ENCODE measurements at places on chromosomes 7 and 10. TPM values are rescaled to one million over a fixed set of nuclear protein-coding genes. Genes with fewer than 3 reads are reported as not detected.

DNA sequence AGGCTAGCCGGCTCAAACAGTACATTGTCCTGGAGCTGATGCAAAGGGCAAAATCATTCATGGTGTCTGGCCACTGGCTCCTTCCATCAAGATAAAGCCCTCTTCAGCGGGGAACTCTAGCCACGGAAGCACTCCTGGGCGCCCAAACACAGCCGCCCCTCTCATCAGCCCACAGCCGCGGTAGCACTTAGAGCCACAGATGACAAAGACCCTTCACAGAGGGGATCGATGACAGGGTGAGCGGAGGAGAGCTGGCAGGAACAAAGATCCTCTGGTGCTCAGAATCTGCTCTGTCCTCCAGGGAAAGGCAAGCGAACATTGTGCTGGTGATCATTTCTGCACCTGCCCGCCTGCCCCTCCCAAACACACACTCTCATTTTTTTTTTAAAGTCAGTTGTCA, 222.2 kb upstream of the NRP1 start:
- DNase-seq, result no peak

DNA sequence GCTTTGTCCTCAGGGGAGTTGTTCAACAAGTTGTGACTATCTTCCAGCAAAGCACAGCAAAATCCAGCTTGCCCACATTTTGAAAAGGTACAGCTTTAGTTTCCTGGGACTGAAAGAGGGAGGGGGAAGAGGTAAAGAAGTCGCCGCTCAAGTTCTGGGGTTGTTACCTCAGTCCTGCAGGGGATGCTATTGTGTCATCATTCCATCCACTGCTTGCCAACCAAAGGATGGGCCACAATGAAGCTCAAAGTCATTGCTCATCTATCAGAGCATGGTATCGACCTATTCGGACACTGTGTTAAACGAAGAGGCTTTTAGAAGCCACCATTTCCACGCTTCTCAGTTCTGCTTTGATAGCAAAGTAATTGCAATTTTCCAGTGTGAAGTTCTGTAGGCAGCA, 34.3 kb downstream of the NPY start:
- DNase-seq, result no peak

The RSPH10B gene
- not detected for total RNA-seq

GRCh38 chr10:43982250-43982649, 333.6 kb upstream of the ZNF32 start:
- no peak for DNase-seq

- no peak for DNase-seq
Measured at GRCh38 chr10:132364594-132364970, 32.4 kb upstream of the PWWP2B start.

The CYP3A5 gene
- 0.91 TPM for total RNA-seq

DNA sequence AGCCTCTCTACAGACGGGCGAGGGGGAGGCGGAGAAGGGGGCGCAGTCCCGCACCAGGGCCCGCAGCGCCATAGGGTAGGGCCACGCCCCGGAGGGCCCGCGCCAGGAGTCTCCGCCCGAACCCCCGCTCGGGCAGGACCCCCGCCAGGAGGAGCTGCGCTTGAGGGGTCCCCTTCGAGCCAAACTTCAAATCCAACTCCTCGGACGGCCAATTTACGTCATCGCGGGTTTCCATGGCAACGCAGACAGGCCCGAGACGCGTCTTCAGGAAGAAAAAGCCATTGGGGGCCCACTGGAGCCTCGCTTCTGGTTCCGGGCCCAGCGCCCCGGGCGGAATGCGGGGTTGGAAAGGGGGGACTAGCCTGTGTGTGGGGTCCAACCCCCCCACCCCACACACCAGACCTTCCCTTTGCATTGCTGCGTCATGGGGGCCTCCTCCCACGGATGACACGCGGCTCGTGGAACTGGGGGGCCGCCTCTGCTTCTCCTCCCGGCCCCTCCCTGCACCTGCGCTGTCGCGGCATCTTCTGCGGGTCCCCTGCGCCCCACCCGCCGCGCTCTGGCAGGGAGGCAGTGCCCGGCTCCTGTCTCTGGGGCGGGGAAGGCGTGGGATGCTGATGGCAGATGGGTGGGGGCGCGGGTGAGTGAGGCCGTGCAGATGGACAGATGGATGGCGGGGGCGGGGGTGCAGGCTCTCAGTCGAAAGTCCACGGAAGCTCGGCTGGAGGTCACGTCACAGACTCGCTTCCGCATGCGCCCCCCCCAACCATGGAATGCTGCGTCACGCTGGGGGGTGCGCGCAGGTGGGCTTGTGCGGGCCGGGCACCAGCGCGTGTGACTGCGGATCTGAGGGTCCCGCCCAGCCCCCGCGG, 1.2 kb downstream of the CALY start:
- no peak for DNase-seq

The LRWD1 gene
- total RNA-seq, result 19.2 TPM

DNA sequence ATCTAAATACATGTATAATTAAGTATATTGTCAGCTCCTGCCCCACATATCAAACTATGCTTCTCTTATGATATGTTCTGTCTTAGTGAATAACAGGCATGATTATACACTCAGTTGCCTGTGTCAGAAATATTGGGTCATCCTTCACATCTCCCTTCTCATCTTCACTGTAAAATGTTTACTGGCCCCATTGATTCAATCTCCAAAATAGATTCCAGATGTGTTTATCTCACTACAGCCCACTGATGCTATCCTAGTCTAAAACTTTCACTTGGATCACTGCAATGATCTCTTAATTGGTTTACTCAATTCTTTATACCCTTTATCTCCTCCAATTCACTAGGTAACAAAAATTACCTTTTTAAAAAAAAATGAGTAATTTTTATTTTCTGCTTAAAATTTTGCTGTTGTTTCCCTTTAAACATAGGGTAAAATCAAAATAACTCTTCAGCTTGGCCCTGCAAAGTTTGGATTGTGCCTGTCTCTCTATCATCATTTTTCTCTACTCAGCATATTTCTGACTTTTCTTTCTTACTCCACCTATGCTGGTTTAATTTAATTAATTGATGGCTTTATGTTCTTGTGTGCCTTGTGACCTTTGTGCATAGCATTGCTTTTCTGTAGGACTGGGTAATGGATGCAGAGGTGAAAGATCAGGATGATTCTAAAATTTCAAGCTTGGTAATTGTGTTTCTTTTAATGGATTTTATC, 233.9 kb upstream of the FOXP2 start:
- no peak for DNase-seq

DNA sequence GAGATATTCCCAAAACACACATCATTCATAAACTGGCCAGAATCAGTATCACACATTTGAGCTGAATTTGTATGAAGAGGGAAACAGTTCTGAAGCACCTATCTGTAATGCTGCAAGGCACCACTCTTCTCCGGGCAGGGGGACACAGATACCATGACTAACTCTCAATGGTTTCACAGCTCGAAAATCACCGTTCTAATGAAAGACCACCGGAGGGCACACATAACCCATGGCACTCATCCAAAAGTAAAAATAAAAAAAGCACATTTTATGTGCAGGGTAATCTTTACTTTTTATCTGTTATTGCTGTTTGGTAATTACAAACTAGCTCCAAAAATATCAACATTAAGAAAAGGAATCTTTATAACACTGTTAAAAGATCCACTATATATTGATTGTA, 137.5 kb downstream of the PARD3 start:
- DNase-seq, result no peak

The SCD gene
- 7.1 TPM for total RNA-seq

DNA sequence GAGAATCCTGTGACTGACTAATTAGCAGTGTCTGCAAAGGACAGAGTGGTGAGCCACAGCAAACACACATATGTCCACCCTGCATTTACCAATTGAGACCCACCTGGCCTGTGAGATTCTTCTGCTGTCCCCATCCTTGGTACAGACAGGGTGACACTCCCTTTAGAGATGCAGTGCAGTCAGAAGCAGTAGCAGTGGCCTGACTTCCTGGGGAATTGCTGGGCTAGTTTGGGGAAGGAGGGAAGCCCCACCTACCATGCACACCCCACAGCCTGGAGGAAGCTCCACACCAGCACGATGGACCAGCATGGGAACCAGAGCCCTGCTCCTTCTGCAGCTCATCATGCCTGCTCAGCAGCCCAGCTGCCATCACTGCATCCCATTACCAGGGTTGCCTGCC, 924.9 kb upstream of the ZNF722 start:
- DNase-seq, result peak; percentile 89

GRCh38 chr10:30056767-30057355, 2.5 kb downstream of the JCAD start:
- no peak for DNase-seq
